ENCODE measurements at places on chromosomes 2 and 18.

DNA sequence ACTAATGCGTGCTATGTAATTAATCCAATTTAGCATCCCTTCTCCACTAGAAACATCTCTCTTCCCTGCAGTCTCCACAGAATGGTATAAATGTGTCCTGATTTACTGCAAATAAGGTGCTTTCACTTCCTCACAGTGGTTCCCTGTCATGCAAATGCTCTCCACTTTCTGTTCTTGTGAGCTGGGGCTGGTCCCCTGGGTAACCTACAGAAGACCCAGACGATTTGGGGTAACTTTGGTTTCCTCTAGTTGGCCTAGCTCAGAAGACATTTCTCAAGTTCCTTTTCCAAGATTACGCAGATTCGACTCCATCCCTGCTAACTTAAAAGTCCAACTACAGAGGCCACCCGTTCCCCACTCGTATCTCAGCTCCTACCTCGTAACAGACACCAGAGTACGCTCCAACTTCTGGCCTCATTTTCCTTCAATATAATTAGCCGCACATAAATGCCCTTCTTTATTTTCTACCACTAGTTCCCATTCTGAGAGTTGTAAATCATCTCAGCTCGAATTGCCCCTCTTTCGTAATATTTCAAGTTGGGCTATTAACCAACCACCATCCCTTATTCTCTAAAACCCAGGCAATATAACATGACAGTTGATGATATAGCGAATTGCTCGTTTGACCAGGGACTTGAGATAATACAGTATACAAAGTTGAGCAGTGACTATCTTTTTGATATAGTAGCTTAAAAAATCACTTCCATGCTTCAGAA, 28.8 kb upstream of the NEDD4L start:
- no peak for DNase-seq

- peak; percentile 27 for DNase-seq
Measured at GRCh38 chr2:201262718-201263117, 2.4 kb downstream of the CASP8 start.

DNA sequence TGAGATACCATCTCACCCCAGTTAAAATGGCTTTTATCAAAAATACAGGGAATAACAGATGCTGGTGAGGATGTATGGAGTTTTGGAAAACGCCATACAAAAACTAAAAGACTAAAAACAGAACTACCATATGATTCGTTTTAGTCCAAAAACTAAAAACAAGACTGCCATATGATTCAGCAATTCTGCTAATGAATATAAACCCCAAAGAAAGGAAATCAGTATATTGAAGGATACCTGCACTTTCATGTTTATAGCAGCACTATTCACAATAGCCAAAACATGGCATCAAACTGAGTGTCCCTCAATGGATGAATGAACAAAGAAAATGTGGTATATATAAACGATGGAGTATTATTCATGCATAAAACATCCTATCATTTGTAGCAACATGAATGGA, 224.4 kb upstream of the MC4R start:
- no peak for DNase-seq

- no peak for DNase-seq
Measured at GRCh38 chr2:239968717-239969116, 56.4 kb downstream of the NDUFA10 start.

DNA sequence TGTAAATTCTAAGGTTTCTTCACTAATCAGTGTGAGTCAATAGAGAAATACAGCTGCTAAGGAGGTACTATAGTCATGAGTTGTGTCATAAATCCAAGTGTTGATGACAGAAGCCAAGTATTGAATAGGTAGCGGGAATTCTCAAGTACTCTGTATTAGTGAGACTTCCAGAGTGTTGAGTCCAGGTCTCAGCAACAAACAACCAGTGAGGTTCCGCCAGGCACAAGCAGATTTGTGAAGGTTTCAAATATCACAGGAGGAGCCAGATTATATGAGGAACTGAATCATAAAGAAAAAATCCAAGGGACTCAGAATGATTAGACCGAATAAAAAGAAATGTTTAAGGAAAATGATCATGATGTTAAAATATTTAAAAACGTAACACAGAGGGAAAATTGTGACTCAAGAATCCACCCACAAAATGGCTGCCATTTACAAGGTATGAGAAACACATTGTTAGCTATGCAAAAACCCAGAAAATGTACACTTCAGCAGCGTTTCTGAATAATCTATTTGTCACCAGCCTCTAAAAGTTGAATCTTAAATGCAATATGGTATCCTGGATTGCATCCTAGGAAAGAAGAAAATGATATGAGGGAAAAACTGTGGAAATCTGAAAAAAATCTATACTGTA, 27.3 kb upstream of the EVA1A start:
- DNase-seq: no peak

GRCh38 chr2:105403783-105404698, 5.2 kb upstream of the FHL2 start:
- DNase-seq: no peak

GRCh38 chr2:30708491-30709290, 98.6 kb downstream of the CAPN13 start:
- DNase-seq: no peak

DNA sequence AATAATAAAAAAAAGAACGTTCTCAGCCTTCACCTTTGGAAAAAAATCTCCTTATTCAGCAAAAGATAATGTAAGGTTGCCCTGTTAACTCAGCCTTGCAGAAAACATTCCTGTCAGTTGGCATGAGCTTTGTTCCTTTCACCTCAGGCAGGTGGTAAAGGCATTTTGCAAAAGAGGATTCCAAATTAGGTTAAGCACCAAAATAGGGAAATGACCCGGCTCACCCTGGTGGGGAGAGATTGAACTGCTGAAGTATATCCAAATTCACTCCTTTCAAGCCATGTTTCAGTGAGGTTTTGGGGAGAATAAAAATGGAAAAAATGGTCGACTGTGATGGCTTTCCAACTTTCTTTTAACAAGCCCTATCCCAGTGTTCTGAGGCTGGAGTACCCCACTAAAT, 1988.8 kb upstream of the PIK3C3 start:
- DNase-seq: no peak

DNA sequence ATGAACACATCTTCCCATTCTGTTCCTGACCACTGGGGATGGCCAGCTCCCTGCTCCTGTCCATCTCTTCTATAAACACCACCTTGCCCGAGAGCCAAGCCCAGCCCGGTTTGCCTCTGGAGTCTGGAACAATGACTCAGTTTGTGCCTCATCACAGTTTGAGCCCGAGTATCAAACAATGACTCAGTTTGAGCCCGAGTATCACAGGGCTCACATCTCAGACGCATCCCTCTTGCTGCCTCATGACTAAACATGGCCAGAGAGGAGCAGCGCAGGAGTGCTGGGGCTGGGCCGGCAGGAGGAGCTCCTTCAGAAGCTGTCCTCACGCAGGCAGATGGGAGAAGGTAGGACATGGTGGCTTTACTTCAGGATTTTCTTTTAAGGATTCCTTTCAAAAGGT, 68.7 kb downstream of the PXDN start:
- no peak for DNase-seq

DNA sequence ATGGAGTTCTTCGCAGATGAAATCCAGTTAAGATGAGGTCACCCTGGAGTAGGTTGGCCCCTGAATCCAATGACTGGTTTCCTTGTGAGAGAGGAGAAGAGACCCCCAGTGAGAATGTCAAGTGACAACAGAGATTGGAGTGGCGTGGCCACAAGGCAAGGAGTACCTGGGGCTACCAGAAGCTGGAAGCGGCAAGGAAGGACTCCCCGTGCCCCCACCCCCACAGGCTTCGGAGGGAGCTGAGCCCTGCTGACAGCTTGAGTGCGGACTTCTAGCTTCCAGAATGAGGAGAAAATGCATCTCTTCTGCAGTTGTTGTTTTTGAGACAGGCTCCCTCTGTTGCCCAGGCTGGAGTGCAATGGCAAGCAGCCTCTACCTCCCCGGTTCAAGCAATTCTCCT, 78.0 kb upstream of the HPCAL1 start:
- DNase-seq: no peak

DNA sequence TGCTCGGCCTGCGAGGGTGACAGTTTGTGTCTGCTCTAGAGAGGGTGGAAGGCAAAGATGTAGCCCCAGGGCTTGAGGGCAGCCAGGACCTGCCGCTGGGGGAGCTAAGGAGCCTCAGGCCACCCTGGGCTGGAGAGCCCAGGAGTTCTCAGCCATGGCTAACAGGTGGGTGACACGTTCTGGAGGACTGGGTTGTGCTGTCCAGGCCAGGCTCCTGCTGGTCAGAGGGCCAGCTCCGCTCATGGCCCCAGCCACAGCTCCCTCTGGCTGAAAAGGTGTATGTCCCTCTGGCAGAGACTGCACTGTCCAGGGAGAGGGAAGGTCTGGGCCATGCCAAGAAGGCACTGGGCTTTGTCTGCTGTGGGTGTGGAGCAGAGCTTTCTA, 19.2 kb downstream of the TMEM185B start:
- DNase-seq: no peak

DNA sequence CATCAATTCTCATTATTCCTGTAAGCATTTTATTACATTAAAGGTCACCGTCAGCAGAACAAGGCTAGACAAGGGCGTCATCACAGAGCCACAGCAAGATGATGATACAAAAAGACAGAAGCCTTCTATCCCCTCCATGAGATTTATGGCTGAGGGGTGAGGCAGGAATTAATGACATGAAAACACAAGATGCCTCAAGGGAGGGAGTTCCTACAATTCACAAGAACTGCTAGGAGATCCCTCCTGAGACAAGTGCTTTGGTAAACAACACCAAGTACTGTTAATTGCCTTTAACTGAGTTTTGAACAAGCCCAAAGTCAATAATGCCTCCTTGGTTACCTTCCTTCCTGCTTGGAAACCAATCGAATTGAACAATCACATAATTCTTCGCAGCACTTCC, 14.1 kb downstream of the ADD2 start:
- no peak for DNase-seq

DNA sequence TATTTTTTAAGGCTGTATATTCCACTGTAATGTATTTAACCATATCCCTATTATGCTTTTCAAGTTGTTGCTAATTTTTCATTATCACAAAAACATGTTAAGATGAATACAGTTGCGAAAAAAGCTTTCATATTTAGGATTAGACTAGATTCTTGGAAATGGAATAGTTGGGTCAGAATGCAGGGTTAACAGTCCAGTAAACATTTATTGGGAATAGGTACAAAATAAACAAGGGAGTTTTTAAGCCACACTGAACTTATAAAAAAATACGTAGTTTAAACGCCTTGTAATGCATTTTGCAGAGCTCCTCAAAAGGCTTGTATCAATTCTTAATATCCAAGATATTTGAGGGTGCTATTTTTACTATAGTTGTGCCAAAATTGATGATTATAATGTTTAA, 35.6 kb downstream of the RPE start:
- no peak for DNase-seq

DNA sequence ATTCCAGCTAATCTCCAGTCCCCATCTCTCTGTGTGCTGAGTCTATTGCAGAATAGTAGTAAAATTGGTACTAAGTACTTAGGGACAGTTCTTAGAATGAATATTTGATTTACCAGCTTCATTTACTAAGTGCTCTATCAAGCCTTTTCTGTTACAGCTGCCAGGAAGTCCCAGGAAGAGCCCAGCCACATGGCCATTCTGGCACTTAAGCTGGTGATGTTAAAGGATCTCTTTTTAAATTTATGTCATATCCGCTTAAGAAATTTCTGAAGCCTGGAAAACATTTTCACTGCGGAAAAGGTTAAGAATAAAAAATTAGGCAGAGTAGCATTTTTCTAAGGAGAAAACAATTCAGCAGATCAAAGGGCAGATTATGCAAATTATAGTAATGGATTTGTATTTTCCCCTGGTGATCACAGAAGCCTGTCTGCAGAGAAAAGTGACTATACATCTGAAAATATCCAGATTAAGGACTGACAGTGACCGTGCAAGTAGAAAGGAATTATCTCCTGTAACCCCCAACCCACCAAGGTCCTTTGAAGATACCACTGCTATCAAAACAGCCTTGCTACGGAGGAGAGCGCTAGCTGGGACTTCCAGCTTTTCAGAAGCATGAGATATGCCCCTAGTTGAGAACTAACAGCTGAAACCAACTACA, 260.8 kb downstream of the SH3BP4 start:
- no peak for DNase-seq

- no peak for DNase-seq
Measured at GRCh38 chr2:209380293-209380692, 43.6 kb upstream of the MAP2 start.

DNA sequence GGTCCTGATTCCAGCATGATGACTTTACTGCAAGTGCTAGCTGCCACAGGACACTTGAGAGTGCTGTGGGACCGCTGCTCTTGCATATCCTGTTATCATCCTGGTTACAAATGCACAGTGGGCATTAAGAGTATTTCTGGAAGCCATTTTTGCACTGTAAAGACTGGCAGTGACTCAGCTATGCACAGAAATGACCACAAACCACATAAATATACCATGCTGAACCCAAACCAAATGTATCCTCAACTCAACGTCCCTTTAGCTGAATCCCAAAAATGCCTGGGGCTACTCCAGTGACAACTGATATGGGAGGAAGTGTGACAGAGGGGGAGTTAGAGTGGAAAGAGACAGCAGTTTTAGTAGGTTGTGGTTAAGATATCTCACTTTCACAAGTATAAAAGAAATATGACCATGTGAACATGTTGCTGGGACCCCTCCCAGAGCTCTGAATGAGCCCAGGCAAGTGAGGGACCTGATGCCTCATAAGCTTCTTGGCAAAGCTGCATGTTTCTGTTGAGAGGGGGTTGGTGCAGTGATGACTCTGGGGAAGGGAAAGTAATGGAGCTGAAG, 37.3 kb downstream of the RHBDD1 start:
- DNase-seq: no peak

- no peak for DNase-seq
Measured at GRCh38 chr18:78737006-78737915, 242.4 kb upstream of the SALL3 start.

- DNase-seq: no peak
Measured at GRCh38 chr2:3238951-3239841, 138.4 kb downstream of the EIPR1 start.

DNA sequence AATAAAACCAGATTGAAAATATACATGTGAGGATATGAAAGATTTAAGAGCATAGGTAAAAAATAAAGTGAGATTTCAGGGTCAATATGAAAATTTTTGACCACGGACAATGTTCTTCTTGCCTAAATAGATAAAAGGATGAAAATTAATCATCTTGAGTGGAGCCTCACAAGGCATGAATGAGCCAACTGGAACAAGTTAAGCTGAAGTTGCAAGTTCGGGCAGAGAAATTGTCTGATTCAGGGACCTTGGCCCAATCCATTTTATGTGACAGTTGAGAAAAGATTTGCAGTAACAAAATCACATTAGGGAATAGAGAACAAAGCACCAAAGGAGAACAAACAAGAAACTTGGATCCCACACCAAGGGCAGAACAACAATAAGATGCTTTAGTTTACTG, 305.3 kb downstream of the TMX3 start:
- no peak for DNase-seq

GRCh38 chr2:43462866-43463641, 132.8 kb downstream of the THADA start:
- no peak for DNase-seq

DNA sequence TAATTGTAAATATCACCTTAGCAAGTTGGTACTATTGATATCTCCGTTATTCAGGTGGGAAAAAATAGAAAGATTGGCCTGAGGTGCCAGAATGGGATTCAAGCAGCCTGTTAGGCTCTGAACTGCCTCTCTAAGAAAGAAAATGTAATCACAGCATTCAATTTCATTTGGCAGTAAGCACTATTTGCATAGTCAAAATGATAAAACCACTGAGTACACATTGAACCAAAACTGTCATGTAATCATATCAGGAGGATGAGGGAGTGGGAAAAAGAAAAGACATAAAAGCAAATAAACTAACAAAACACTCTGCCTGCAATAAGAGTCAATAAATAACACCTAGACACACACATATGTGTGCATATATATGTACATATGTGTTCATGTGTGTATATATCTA, 103.9 kb upstream of the TACR1 start:
- DNase-seq: no peak

GRCh38 chr2:30716123-30716900, 90.9 kb downstream of the CAPN13 start:
- DNase-seq: no peak

Data from CD4-positive, alpha-beta T cell treated with Interleukin-1 beta for 1 hour (primary cell).